NCI-H1436 (cell line): ENCODE measurements at places on chromosomes 2 and 18.

DNA sequence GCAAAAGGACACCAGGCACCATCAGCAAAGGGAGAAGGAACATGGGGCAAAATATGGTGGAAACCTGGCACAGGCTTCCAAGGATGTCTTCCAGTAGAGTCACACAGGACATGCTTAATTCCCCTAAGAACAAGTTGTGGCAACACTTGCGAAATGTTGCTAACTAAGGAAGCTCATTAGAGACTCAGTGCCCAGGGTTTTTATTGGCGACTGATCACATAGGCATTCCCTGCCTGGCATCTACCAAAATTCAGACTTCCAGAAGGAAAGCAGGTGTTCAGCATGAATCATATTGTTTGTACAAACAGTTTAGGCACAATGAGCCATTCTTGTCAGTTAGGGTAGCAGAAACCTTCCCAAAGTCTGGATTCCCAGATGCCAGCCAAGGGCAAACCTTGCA is 25.7 kb downstream of the SLC4A1AP start:
- no peak for DNase-seq

DNA sequence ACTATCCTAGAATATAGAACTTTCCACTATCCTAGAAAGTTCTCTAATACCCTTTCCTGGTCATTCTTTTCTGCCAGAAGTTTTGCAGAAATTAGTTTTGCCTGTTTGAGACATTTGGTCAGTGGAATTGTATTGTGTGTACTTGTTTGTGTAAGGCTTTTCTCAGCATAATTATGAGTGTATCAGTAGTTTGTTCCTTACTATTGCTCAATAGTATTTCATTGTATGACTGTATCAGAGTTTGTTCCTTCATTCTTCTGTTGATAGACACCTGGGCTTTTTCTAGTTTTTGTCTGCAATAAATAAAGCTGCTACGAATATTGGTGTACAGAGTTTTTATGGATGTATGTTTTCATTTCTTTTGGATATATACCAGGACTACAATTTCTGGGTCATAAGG is 27.2 kb downstream of the CCDC138 start:
- no peak for DNase-seq

- DNase-seq: no peak
These were observed 32.6 kb upstream of the E2F6 start for GRCh38 chr2:11498543-11499034.

- DNase-seq: no peak
These were observed 89.9 kb upstream of the RANBP2 start for GRCh38 chr2:108629417-108629816.

- peak; percentile 13 for DNase-seq
These were observed 26.8 kb upstream of the MYO1B start for GRCh38 chr2:191218292-191218898.

DNA sequence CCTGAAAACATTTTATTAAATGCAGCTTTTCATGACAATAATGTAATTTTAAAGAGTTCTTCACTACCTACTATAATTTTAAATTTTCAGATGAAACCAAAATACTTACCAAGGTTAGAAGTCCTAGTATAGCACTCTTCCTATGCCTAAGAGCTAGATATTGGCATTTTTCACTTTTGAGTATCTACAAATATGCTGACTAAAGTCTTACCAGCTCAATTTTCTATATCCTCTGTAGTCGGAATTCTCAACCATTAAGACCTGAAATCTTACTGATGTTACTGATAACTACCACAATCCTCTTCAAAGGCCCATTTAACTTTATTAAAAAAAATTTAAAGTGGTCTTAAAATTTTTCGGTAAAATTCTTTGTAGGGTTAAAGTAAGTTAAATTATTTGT is 32.0 kb downstream of the PREPL start:
- DNase-seq: no peak

DNA sequence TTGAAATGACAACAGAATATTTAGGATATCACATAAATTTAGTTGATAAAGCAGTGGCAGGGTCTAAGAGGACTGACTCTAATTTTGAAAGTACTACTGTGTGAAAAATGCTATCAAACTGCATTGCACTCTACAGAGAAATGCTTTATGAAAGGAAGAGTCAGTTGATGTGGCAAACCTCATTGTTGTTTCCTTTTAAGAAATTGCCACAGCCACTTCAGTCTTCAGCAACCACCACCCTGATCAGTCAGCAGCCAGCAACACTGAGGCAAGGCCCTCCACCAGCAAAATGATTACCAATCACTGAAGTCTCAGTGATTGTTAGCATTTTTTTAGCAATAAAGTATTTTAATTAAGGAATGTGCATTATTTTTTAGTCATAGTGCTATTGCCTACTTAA is 488.7 kb upstream of the SLC39A10 start:
- DNase-seq: no peak

DNA sequence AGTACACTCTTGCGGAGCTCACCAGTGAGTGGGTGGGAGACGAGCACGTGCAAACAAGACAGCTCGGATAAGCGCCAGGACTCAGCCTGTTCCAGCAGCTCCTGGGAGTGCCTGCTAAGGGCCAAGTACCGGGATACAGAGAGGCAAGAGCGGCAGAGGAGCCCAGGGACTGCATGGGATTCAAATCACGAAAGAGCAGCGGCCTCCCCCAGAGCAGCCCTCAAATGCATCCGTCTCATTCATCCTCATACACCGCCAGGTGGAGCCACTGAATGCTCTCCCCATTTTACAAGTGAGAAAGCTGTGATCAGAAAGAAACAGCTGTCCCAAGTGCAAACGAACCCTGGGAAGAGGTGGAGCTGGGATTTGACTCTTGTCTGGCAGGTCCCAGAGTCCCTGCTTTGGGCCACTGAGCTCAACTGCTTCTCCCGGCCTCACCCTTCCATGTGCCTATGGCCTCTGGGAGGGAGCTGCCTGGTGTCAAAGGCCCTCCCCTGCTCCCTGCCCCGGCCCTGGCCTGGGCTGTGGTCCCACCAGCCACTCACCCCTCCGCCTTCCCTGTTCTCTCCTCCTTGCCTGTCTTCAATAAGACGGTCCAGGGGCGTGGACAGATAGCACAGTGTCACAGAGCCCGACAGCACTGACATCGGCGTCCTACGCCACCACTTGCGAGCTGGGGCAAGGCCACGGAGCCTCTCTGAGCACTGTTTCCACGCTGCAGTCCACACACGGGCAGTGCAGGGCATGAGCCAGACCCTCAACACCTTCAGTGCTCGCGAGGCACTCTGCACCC is 72.8 kb upstream of the TAF1B start:
- peak; percentile 37 for DNase-seq

DNA sequence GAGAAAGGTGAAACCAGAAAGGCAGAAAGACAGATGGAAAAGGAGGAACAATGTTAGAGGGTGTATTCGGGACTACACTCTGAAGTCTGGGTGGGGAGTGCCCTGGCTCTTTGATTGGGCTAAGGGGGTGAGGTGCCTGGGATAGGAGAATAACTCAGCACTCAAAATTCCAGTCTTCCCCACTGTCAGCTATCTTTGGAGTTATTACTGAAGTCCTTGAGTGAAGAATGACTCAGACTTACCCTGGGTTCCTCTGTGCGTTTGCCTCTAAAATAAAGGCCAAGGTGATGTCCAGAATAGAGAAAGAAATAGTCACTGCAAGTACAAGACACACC is 151.8 kb upstream of the SERPINE2 start:
- no peak for DNase-seq

- peak; percentile 59 for DNase-seq
These were observed 113.4 kb upstream of the WDSUB1 start for GRCh38 chr2:159399716-159400415.

- DNase-seq: no peak
These were observed 116.4 kb downstream of the NDUFA10 start for GRCh38 chr2:239908744-239909143.

- peak; percentile 39 for DNase-seq
These were observed 44.6 kb downstream of the FAM124B start for GRCh38 chr2:224357098-224357901.

DNA sequence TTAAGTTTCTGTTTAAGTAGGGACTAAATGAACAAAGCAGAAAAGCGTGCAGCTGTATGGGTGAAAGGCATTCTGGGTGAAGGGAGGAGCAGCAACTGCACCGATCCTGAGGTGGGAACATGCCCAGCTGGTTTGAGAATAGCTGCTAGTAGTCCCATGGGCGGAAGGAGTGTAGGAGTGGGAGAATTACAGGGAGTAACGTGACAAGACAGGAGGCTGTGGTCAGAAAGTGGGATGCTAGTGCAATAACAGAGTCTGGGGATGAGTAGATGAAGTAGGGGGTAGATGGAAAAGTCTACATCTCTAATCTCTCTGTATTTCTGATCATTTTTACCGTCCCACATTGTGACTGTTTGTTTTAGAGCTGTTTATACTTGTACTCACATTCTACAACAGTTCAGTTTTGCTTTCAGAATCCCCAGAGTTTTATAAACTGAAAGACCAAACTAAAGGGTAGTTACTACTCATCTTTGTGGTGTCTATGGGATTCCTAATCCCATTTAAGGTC is 118.9 kb downstream of the LCLAT1 start:
- DNase-seq: no peak
